NCI-H345 (cell line): ENCODE measurements at places on chromosomes 11 and 22.

- DNase-seq: no peak
These were observed 27.5 kb downstream of the TRMU start for GRCh38 chr22:46362934-46363515.

DNA sequence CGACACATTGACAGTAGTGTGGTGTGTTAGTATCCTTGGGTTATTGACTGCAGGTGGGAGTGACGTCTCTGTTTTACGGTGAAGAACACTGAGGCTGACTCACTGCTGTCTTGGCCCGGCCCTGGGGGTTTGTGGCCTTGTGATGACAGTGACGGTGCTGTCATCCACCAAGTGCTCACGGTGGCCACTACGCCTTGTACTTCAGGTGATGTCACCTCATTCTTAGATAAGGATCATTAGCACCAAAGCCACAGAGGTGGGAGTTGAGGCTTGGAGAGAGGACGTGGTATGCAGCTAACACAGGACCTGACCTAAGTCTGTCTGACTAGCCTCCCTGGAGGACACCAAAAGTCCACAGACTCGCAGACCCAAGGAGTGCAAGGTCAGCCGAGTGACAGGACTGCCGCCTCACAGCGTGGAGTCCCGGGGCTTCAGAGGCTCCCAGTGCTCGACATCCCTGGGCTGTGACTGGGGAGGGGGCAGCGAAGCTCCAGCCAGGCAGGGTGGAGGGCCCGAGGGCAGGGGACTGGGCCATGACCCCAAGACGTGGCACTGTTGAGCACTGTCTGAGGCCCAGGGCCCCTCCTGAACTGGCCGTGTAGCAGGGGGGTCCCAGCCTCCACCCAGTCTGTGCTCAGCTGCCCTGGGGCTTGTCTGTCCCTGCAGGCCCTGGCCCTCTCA is 56.5 kb downstream of the NAT10 start:
- DNase-seq: no peak

DNA sequence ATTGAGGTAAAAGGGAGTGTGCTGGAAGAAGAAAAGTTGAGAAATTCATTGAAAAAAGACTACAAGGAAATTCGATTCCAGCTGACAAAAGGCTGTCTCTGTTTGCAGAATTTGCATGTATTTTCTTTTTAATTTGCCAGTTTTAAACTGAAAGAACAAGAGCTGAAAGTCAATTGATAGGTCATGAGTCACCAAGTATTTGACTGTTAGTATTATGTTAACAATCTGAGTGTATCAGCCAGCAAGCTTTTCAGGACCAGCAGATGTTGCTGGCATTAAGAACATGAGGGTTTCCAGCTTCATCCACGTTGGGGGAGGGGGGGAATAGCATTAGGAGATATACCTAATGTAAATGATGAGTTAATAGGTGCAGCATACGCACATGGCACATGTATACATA is 726.7 kb downstream of the METTL15 start:
- DNase-seq: no peak

DNA sequence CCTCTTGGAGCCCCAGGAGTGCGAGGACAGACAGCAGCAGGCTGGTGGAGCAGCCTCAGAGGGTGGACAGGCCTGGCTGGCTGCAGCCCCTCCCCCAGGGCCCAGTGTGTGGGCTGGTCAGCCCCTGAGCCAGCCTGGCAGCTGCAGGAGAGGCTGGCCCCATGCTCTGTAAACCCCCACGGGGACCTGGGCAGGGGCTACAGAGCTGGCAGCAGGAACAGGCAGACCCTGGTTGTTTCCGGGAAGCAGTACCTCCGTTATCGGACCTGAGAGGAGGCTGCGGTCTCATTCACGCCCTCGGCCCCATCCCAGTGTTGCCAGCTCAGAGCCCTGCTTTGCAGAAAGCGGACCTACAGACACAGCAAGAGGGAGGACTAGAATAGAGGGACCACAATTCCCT is 38.5 kb upstream of the COMT start:
- no peak for DNase-seq

GRCh38 chr11:69554849-69555248 is 73.4 kb downstream of the LINC01488 start:
- no peak for DNase-seq

DNA sequence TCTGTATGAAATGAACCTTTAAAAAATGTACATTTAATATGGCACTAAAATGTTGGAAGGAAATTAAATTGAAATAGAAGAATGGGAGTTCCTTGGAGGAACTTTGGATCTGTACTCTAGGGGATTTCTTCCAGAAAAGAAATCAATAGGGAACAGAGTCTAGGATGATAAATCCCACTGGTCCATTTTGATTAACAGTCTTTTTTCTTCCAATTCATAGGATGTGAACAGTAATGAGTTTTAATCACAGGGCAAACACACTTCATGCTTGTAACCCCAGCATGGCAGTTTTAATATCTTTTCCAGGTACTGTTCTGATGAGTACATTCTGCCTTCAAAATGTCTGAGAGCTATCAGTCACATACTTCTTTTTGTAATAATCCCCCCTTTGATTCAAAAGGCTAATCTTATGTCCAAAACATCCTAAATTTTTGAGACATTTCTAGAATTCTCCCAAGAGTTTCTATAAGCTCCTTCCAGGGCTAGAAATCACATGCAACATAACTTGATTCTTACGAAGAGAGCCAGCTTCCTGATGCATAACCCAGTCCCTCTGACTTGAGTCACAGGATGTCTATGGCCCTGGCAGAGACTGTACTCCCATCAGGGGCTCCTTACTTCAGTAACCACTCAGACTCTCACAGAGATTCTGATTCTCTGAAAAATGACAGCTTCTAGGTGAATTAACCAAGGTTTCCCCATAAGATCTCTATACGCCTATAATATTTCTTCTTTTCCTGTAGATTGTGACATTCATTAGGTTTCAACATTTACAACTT is 112.9 kb downstream of the SLC36A4 start:
- no peak for DNase-seq

GRCh38 chr11:80562523-80563125 is 1121.8 kb upstream of the TENM4 start:
- no peak for DNase-seq

DNA sequence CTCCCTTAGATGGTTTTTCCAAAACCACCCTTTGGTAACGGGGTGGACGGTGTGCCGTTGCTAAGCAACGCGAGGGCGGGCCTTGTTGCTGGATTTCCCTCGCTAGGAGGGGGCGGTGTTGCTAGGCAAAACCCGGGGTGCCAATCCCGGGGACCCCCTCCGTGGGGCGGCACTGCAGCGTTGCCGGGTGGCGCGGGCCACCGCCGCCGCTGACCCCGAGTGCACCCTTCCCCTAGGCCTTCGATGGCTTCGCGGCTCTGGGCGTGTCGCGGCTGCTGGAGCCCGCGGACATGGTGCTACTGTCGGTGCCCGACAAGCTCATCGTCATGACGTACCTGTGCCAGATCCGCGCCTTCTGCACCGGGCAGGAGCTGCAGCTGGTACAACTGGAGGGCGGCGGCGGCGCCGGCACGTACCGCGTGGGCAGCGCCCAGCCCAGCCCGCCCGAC is 8.9 kb downstream of the EHBP1L1 start:
- peak; percentile 34 for DNase-seq

DNA sequence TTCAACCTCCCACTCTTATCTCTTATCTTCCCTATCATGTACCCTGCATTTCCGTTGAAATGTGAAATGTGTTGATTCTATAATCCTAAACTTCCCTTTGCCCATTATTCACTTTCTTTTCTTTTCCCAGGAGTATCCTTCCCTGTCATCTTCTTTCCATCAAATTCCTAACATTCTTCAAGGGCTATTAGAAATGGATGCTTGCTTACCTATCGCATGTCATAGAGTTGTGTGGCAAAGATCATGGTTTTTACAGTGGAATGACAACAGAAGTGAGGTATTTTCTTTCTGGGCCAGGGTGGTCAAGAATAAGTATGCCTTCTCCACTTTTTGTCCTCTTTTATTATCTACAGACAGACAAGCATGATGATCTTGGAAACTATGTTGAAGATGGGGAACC is 124.4 kb upstream of the SLC5A12 start:
- DNase-seq: no peak

- peak; percentile 65 for DNase-seq
These were observed 93.9 kb downstream of the INSC start for GRCh38 chr11:15208378-15209222.

GRCh38 chr11:57278721-57279095 is 41.7 kb upstream of the APLNR start:
- DNase-seq: no peak

- DNase-seq: no peak
These were observed 108.4 kb upstream of the GRAMD1B start for GRCh38 chr11:123321636-123322035.

DNA sequence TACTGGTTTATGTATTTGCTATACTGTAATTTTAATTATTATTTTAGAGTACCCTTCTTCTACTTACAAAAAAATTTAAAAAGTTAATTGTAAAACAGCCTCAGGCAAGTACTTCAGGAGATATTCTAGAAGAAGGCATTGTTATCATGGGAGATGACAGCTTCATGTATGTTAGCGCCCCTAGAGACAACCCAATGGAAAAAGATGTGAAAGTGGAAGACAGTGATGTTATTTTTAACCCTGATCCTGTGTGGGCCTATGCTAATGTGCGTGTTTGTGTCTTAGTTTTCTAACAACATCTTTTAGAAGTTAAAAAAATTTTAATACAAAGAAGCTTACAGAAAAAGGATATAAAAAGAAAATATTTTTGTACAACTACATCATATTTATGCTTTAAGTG is 205.0 kb downstream of the FAM76B start:
- no peak for DNase-seq

DNA sequence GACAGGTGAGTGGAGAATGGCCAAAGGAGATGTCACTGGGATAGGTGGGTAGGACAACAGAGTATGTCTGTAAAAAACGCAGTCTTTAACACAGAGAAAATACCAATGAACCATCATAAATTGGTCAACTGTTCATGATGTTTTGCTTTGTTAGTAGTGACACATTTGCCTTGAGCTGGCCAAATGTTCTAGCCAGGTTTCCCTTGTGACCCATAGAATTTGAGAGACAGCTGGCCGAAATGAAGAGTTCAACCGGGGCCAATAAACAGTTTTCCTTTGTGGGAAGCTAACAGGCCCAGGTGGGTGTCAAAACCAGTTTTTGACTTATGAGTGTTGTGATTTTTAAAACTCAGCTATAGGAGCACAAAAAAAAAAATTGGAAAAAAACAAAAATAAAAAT is 116.6 kb upstream of the BID start:
- no peak for DNase-seq

GRCh38 chr11:1733009-1733715 is 17.2 kb downstream of the IFITM10 start:
- no peak for DNase-seq

GRCh38 chr11:121924191-121924590 is 191.8 kb downstream of the BLID start:
- no peak for DNase-seq

- no peak for DNase-seq
These were observed 51.7 kb upstream of the NUP160 start for GRCh38 chr11:47899801-47900200.

GRCh38 chr22:43854786-43855271 is 7.5 kb downstream of the SULT4A1 start:
- no peak for DNase-seq

DNA sequence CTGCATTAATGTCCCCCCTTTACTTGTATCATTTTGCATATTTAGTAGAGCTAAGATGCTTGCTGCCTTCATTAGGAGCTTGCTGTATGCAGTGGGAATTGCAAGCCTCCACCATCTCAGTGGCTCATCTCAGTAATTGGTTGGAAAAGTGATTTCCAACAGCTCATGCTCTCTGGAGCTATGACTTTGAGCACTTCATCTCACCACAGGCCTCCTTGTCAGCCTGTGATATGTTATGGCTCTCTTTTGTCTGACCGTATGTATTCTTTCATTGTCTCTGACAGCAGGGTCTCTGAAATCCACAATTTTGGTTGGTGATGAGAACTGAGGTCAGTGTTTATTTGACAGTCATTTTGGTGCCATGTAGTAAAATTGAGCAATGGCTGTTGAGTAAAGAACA is 345.1 kb downstream of the FAT3 start:
- DNase-seq: peak; percentile 30

DNA sequence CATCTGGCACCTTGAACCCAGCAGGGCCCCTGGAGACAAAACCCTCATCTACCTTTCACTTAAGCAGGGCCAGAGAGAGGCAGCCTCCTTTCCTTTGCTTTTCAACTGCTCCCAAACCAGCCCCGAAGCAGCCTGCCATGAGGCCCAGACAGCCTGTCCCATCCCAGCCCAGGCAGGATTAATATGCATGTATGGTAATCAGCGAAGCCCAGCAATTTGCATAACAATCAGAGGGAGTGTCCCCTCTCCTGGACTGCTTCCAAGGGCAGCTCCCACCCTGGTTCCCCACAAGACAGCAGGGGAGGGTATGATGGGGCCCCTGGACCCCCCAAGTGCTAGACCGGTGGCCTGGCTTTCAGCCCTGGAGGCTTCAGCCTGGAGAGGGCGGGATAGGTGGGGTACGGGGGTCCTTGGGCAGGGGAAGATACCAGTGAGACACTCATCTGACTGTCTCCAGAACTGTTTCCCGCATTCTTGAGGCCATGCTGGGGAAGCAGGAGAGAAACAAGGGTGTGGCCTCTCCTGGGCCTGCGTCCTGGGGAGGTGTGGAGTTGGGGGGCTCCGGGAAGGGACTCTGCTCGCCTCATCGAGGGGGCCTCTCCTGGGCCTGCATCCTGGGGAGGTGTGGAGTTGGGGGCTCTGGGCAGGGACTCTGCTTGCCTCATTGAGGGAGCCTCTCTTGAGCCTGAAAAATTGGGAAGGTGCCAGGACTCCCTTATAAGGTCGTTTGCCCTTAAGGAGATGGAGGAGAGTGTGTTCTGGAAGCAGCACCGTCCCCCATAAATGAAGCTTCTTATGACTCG is 93.2 kb upstream of the PRR5 start:
- no peak for DNase-seq

- no peak for DNase-seq
These were observed 82.7 kb downstream of the THAP12 start for GRCh38 chr11:76298255-76298654.

DNA sequence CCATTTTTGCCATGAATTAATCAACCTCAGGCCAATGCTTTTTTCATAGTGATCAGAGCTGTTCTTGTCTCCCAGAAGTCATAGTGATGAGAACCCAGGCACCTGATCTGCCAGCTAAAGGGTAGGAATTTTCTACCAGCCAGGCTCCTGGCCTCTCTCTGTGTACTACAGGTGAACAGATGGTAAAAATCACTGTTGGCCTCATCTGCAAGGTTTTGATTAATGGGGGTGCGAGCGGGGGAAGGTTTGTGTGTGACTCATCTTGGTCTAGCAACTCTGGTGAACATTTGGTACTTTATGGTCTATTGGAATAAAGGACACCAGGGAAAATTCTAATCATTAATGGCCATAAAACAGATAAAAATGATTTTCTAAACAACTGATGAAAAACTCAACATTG is 14.4 kb upstream of the APOL4 start:
- no peak for DNase-seq

DNA sequence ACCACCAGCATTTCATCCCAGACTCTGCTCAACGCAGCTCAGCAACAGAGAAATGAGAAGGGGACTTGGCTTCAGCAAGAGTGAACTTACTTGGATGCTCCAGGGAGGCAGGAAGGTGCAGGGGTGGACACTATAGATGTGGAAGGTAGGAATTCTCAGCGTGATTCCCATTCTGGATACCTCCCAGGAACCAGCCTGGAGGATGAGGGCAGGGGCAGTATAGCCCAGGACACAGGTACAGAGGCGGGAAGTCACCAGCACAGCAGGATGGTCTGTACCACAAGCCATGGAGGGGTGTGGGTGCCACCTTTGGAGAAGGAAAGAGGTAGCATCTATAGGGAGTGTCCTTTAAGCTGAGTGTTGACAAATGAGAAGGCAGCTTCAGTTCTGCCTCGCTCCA is 1275.2 kb downstream of the TBC1D22A start:
- DNase-seq: peak; percentile 76
